ENCODE measurements at places on chromosomes 2 and 18. TPM values are rescaled to one million over a fixed set of nuclear protein-coding genes. Genes with fewer than 3 reads are reported as not detected.

FOXD4L1 gene
- not detected for polyA plus RNA-seq

FAP gene
- polyA plus RNA-seq = 3.9 TPM

OXER1 gene
- not detected for polyA plus RNA-seq

MALT1 gene
- 0.45 TPM for polyA plus RNA-seq

EPHA4 gene
- 140 TPM for polyA plus RNA-seq

AOX1 gene
- 5.8 TPM for polyA plus RNA-seq

RAB17 gene
- polyA plus RNA-seq = not detected

CPSF3 gene
- 51.5 TPM for polyA plus RNA-seq

AQP12A gene
- not detected for polyA plus RNA-seq

TMEM182 gene
- polyA plus RNA-seq = 32.9 TPM
